CD4-positive, alpha-beta T cell treated with Interferon gamma for 1 hour (primary cell): ENCODE measurements at places on chromosomes 7 and 10.

GRCh38 chr7:106551936-106552335 lies 109.0 kb downstream of the CCDC71L start:
- DNase-seq: no peak

DNA sequence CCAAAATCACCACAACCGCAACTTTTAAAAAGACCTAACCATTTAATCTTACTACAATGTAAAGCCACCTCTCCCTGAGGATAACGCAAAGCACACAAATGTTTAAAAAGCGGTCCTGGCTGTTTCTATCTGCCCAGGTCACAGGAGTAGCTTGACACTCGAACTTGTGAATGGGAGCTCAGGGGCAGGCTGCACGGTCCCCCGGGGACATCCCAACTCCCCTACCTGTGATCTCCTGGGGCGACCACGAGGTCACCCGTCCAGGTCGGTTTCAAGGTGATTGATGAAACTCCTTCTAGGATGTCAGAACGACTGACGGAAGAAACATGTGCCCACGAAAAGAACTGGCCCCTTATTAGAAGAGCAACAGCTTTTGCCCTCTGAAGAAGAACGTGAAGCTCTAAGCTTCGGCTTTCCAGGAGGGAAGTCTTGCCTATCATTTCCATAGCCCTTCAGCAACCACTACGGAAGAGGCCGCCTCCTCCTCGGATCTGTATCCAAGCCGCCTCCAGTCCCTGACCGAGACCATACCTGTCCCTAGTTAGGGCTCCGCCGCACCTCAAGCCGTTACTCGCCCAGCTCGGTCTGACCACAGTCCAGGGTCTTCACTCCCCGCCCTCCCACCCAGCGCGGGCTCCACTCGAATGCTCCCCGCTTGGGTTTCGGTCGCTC lies 459 bp downstream of the CYCS start:
- DNase-seq: peak; percentile 9

GRCh38 chr7:5143106-5143505 lies 46.9 kb upstream of the WIPI2 start:
- DNase-seq: peak; percentile 68

GRCh38 chr7:141748396-141748795 lies 10.2 kb downstream of the SSBP1 start:
- no peak for DNase-seq

DNA sequence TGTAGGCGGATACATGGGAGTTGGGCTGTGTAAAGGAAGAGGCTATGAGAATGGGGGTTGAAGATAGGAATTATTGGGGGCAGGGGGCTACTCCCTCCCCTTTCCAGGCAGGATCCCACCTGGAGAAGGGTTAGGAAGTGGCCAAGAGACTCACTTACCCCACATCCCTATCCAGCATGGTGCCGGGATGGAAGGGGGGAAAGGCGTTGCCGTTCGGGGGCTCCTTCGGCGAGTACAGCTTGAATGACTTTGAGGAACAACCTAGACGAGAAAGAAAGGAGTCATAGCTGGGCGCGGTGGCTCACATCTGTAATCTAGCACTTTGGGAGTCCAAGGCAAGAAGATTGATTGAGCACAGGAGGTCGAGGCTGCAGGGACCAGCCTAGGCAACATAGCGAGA lies 8.9 kb downstream of the LDB1 start:
- DNase-seq: no peak

DNA sequence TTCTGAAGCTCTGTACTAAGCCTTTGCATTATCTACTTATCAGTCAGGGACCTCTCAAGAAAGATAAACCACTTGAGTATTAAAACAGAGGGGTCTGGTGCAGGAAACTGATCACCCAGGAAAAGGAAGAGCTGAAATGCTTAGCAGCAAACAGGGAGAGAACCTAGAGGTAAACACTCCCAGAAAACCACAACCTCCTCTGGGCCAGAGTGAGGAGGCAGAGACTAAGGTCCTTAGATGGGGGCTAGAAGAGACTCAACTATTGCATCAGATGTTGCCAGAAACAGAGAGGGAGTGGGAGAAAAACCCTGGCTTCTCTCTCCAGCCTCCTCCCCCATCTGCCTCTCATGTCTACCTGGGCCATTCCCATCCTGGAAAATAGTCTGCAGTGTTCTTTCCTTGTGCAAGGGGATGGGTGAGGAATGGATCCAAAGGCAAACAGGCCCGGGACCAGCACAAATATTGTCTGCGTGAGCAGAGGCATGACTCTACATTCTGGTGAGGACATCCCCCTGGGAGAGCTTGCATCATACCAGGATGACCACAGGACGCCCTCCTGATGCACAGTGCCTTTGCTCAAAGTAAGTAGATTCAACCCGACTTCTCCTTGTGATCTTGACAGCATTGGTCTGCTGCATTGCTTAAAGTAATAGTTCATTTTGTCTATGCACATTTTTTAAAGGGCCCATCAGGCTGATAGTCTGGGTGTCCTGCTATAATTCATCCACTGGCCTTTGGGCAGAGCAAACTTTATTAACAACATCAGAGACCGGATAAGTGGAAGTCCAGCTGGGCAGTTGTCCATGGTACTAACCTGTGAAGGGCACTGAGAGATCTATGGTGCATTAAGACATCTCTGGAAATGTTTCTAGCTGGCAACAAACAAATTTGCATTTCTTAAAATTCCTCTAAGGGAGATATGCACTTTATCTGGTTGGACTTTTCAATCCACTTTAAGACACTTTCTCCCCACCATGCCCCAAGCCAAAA lies 22.4 kb upstream of the ODAD2 start:
- DNase-seq: no peak
